ENCODE measurements at places on chromosomes 13 and 19. TPM values are rescaled to one million over a fixed set of nuclear protein-coding genes. Genes with fewer than 3 reads are reported as not detected.

DNA sequence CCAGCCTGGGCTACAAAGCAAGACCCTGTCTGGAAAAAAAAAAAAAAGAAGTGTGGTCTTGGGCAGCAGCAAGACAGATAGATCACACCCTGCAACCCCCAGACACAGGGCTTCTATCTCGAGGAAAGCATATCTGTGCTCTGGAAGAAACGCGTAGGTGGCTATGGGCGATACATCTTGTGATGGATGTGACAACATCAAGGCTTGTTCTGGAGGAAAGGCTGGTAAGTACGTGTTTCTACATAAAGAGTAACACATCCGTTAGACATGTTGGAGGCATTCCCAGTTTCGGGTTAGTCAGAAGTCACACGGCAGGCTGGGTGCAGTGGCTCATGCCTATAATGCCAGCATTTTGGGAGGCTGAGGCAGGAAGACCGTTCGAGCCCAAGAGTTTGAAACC, 6.6 kb upstream of the DHDH start:
- no peaks in the 10 kb centered on the region for H3K27me3 ChIP-seq
- no peak overlapping the region for H3K4me3 ChIP-seq
- H3K27ac ChIP-seq, result peak overlapping the region; percentile 87
- no peaks in the 10 kb centered on the region for H3K4me1 ChIP-seq

GRCh38 chr13:61761690-61762089, 346.0 kb upstream of the PCDH20 start:
- H3K27me3 ChIP-seq, result no peaks in the 10 kb centered on the region
- no peak overlapping the region for H3K27ac ChIP-seq
- no peaks in the 10 kb centered on the region for H3K36me3 ChIP-seq
- no peak for DNase-seq
- no peaks in the 10 kb centered on the region for H3K4me1 ChIP-seq

- H3K27me3 ChIP-seq, result peaks cover 6% of the 10 kb centered on the region
- H3K4me3 ChIP-seq, result peak overlapping the region; percentile 79
- H3K36me3 ChIP-seq, result peaks cover 25% of the 10 kb centered on the region
Measured at GRCh38 chr19:802498-803098, 5.3 kb downstream of the PTBP1 start.

- peak overlapping the region; percentile 93 for H3K4me3 ChIP-seq
- peaks cover 32% of the 10 kb centered on the region for H3K4me1 ChIP-seq
- no peaks in the 10 kb centered on the region for H3K27me3 ChIP-seq
- peak overlapping the region; percentile 93 for H3K27ac ChIP-seq
Measured at GRCh38 chr19:9792206-9793070, 23.9 kb upstream of the ZNF846 start.

- no peaks in the 10 kb centered on the region for H3K27me3 ChIP-seq
- peaks cover 35% of the 10 kb centered on the region for H3K4me1 ChIP-seq
- peak overlapping the region; percentile 34 for H3K4me3 ChIP-seq
- no peaks in the 10 kb centered on the region for H3K36me3 ChIP-seq
- DNase-seq, result no peak
- H3K27ac ChIP-seq, result peak overlapping the region; percentile 97
Measured at GRCh38 chr13:51801631-51802099, 2.3 kb downstream of the DHRS12 start.

GRCh38 chr13:75154331-75154730, 327.6 kb downstream of the TBC1D4 start:
- H3K4me1 ChIP-seq, result no peaks in the 10 kb centered on the region
- H3K27ac ChIP-seq, result no peak overlapping the region
- H3K36me3 ChIP-seq, result no peaks in the 10 kb centered on the region
- peaks cover 3% of the 10 kb centered on the region for H3K27me3 ChIP-seq
- no peak for DNase-seq

DNA sequence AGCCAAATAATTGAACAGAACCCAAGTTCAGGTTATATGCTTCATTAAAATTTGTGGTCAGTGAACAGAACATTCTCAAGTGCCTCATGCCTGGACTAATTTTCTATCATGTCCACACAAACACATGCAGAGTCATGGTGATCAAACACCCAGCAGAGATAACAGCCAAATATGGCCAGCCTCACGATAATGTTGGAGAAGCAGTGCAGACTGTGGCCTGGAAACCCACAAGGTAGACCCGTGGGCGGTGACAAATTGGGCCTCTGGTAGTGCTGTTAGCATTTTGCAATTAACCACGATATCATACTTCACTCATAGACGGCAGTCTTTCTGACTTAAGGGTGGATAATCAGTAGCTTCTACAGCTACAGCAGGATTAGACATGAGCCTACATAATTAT, 35.0 kb upstream of the VWA8 start:
- no peaks in the 10 kb centered on the region for H3K36me3 ChIP-seq
- DNase-seq, result no peak
- peaks cover 4% of the 10 kb centered on the region for H3K27me3 ChIP-seq
- no peak overlapping the region for H3K4me3 ChIP-seq

GRCh38 chr19:43599635-43600295, 3.4 kb downstream of the ZNF576 start:
- DNase-seq, result no peak
- no peak overlapping the region for H3K27ac ChIP-seq
- peaks cover 3% of the 10 kb centered on the region for H3K36me3 ChIP-seq
- H3K4me1 ChIP-seq, result peaks cover 18% of the 10 kb centered on the region
- H3K4me3 ChIP-seq, result no peak overlapping the region
- peaks cover 2% of the 10 kb centered on the region for H3K27me3 ChIP-seq

- no peak for DNase-seq
- H3K27ac ChIP-seq, result no peak overlapping the region
- H3K27me3 ChIP-seq, result no peaks in the 10 kb centered on the region
- H3K4me3 ChIP-seq, result no peak overlapping the region
- no peaks in the 10 kb centered on the region for H3K36me3 ChIP-seq
Measured at GRCh38 chr19:33395561-33396550, 22.3 kb downstream of the CEBPG start.

GRCh38 chr19:2168619-2169424, 5.1 kb downstream of the DOT1L start:
- no peaks in the 10 kb centered on the region for H3K27me3 ChIP-seq
- H3K36me3 ChIP-seq, result no peaks in the 10 kb centered on the region
- H3K4me3 ChIP-seq, result peak overlapping the region; percentile 79
- peaks cover 35% of the 10 kb centered on the region for H3K4me1 ChIP-seq
- peak overlapping the region; percentile 93 for H3K27ac ChIP-seq

- H3K27ac ChIP-seq, result no peak overlapping the region
- H3K4me3 ChIP-seq, result no peak overlapping the region
- H3K27me3 ChIP-seq, result peaks cover 22% of the 10 kb centered on the region
- H3K36me3 ChIP-seq, result no peaks in the 10 kb centered on the region
Measured at GRCh38 chr19:46629546-46630025, 4.7 kb upstream of the PTGIR start.

DNA sequence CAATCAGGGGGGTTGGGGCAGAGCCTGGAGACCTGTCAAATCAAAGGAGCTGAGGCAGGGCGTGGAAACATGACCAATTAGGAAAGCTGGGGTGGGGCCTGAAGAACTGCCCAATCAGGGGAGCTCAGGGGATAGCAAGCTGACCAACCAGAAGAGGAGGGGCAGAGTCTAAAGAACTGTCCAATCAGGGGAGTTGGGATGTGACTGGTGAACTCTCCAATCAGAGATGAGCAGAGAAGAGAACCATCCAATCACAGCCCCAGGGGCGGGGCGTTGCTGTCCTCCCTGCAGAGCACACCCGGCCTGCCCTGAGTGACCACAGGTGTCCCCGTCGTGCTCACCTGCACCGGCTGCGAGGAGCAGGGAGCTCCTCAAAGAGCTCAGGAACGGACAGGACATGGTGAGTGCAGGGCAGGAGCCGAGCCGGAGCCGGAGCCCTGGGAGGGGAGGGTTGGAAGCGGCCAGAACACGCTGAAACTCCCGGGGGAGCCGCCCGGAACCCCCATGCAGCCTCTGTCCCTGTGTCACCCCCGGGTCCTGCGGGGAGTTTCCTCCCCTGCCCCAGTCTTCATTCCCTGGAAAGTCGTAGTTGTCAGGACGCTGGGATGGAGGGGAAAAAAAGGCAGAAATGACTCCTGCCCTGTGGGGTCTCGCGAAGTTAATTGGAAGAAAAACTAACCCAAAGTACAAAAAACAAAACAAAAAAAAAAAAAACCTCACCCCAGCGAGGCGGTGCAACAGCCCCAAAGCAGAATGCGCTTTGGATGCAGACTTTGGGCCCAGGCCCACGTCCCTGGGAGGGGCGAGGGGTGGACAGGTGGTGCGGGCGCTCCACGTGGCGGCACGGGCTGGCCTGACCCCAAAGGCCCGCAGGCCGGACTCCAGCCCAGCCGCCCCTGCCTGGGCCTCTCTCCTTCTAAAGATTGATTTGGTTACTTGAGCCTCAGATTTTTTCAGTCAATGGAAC, at the start of gene ZNF556:
ZNF556 (plus strand) TSS at position 311 of the 967 bp plus-strand sequence; CDS start at position 398, 87 bp downstream.
- no peak for DNase-seq
- no peak within 1 kb of the TSS for H3K4me3 ChIP-seq
- no peak within 1 kb of the TSS for H3K27ac ChIP-seq
- H3K36me3 ChIP-seq, result no peaks in the 10 kb centered on the region
- H3K4me1 ChIP-seq, result peaks cover 5% of the 10 kb centered on the region

DNA sequence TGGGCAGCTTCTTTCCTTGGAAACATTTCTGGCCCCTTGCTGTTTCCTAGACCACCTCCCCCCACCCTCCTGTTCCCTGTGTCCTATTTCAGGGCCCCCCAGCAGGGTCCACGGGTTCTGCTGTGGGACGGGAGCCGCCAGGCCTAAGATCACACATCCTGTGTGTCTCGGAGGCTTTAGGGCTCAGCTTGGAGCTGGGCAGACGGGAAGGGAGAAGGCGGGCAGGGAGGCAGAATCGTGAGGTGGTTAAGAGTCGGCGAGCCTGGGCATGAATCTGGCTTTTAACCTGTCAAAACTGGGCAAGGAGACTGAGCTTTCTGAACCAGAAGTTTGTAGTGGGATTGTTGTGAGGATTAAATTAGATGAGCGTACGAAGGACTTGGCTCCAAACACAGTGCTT, 4.8 kb downstream of the KCNC3 start:
- H3K36me3 ChIP-seq, result no peaks in the 10 kb centered on the region
- peak overlapping the region; percentile 10 for H3K4me3 ChIP-seq
- peaks cover 15% of the 10 kb centered on the region for H3K4me1 ChIP-seq

Gene IGFL1
- total RNA-seq, result 0.56 TPM

Gene PCCA
- 46.8 TPM for total RNA-seq

Gene IFNL2
- total RNA-seq, result not detected

Gene IZUMO4
- 4.9 TPM for total RNA-seq

Gene ZNF780B
- total RNA-seq, result 33.0 TPM

Data from type B pancreatic cell (in vitro differentiated cells).